ENCODE measurements at places on chromosomes 12 and 14. TPM values are rescaled to one million over a fixed set of nuclear protein-coding genes. Genes with fewer than 3 reads are reported as not detected.
A peak's percentile ranks its signal among the peaks of the same experiment; 100 is the strongest.

Gene TMEM233
- total RNA-seq, result under 0.01 TPM

Gene KRT6A
- under 0.01 TPM for total RNA-seq

Gene RIN3
- total RNA-seq, result 10.3 TPM

Gene ARHGEF40
- total RNA-seq, result 33.3 TPM

DNA sequence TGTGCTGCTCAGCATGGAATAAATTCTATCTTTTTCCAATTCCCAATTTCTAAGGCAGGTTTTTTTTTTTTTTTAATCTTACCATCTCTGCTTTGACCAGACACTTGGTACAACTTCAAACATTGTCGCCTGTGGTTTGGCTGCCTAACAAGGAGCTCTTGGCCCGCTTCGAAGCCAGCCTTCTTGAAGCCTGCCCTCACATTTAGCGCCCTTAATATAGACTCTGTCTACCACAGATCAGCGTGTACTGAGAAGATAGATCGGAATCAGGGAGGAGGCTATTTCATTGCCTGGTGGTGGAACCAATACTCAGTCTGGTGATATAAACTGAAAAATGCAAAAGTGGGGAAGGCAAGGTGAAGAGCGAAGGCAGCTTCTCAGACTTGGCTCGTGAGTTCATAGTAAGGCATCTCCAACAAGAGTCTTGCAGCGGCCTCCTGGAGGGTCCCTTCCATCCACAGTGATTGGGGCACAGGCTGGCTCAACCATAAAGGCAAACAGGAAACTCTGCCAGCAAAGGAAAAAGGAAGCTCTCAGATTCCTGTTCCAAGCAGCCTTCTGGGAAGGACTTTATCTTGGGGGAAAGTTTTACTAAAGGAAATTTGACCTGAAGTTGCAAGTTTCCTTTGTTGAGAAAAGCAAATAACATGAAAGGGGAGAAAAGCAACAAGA lies 103.2 kb upstream of the BCL2L14 start:
- no peaks in the 10 kb centered on the region for H3K36me3 ChIP-seq
- no peaks in the 10 kb centered on the region for H3K27me3 ChIP-seq
- H3K4me3 ChIP-seq, result no peak overlapping the region
- no peak for DNase-seq
- no peak overlapping the region for H3K27ac ChIP-seq

GRCh38 chr12:94266796-94267536 lies 118.6 kb downstream of the PLXNC1 start:
- H3K27ac ChIP-seq, result peak overlapping the region; percentile 49
- DNase-seq, result peak; percentile 78
- H3K27me3 ChIP-seq, result no peaks in the 10 kb centered on the region

- H3K36me3 ChIP-seq, result no peaks in the 10 kb centered on the region
- no peak for DNase-seq
- H3K4me1 ChIP-seq, result no peaks in the 10 kb centered on the region
- H3K27me3 ChIP-seq, result no peaks in the 10 kb centered on the region
Measured at GRCh38 chr12:63276537-63277365, 125.8 kb upstream of the AVPR1A start.

GRCh38 chr14:74038020-74038859 lies 19.1 kb downstream of the BBOF1 start:
- peak; percentile 77 for DNase-seq
- no peaks in the 10 kb centered on the region for H3K27me3 ChIP-seq
- no peaks in the 10 kb centered on the region for H3K4me1 ChIP-seq
- H3K4me3 ChIP-seq, result no peak overlapping the region
- no peaks in the 10 kb centered on the region for H3K36me3 ChIP-seq

GRCh38 chr12:52079576-52080402 lies at the start of gene SMIM41:
Gene SMIM41 (plus strand): TSS chr12:52079704. CDS start chr12:52079780, 76 bp downstream.
- peak; percentile 58 for DNase-seq
- peaks cover 35% of the 10 kb centered on the region for H3K4me1 ChIP-seq
- peaks cover 41% of the 10 kb centered on the region for H3K36me3 ChIP-seq
- no peak within 1 kb of the TSS for H3K27ac ChIP-seq
- no peaks in the 10 kb centered on the region for H3K27me3 ChIP-seq

- no peaks in the 10 kb centered on the region for H3K27me3 ChIP-seq
- H3K36me3 ChIP-seq, result no peaks in the 10 kb centered on the region
- peaks cover 56% of the 10 kb centered on the region for H3K4me1 ChIP-seq
Measured at GRCh38 chr14:56271970-56272369, 153.8 kb downstream of the PELI2 start.

DNA sequence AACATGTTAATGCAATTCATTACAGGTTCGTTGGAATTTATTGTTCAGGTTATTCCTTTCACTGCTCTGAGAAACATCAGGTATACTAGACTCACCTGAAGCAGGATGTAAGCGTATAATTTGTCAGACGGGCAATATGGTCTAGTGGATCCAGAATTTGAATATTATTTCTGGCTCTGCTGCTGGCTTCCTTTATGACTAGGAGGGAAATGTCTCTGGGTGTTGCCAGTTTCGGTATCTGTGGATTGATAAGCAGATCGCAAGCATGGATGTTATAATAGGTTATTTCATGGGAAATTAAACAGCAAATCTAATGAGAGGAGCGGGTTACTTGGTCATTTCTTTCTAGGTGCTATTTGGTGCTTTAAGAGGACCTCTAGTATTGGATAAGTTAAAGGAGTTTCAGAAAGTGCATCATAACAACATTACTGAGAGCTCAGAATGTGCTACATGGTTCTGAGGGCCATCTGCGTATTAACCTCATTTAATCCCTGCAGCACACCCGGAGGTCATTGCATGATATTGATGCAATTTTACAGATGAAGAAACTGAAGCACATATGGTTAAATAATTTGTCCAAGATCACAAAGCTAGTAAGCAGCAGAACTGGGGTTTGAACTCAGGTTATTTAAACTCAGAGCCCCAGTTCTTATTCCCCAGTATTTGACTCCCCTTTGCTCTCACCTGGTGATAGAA lies 47.3 kb upstream of the BCAT1 start:
- no peak overlapping the region for H3K4me3 ChIP-seq
- no peak for DNase-seq

DNA sequence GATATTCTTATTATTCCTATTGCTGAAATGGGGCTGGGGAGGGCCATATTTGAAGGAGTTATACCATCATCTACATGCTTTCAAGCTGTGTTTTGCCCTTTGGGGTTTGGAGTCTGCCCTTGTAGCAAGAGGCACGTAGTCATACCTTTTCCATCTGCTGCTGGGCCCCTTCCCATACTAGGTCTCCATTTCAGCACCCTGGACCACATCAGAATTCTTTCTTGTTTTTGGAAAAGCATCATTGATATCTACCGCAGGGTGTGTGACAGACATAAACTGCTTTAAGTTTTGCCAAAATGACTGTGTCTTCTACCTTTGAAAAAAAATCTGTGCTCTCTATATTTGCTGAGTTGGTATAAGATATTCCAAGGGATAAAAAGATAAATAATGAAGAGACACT lies 12.3 kb upstream of the DUSP6 start:
- no peaks in the 10 kb centered on the region for H3K27me3 ChIP-seq
- no peaks in the 10 kb centered on the region for H3K4me1 ChIP-seq
- no peaks in the 10 kb centered on the region for H3K36me3 ChIP-seq
- H3K27ac ChIP-seq, result no peak overlapping the region
- H3K4me3 ChIP-seq, result no peak overlapping the region
- DNase-seq, result no peak

DNA sequence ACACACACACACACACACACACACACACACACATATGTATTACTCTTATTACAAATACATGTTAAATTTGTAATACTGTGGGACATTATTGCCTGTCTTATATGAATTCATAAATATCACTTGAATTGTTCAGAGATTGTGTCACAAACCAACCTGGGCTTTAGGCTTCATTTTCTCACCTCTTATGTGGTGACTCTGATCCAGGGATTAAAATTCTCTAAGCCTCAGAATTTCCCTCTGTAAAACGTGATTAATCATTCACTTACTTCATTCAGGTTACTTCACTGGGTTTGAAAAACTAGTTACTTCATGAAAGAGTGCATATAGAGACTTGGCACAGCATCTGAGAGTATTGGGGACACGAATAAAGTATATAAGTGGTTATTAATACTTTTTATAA lies 240.3 kb upstream of the PDZRN4 start:
- DNase-seq, result no peak
- H3K36me3 ChIP-seq, result no peaks in the 10 kb centered on the region
- H3K4me3 ChIP-seq, result no peak overlapping the region
- no peak overlapping the region for H3K27ac ChIP-seq

- no peaks in the 10 kb centered on the region for H3K27me3 ChIP-seq
- peak; percentile 74 for DNase-seq
- no peaks in the 10 kb centered on the region for H3K4me1 ChIP-seq
- no peak within 1 kb of the TSS for H3K27ac ChIP-seq
- H3K36me3 ChIP-seq, result no peaks in the 10 kb centered on the region
- no peak within 1 kb of the TSS for H3K4me3 ChIP-seq
Measured at GRCh38 chr12:128267131-128267622, at the start of gene TMEM132C. Gene TMEM132C (plus strand): TSS chr12:128267170. CDS start chr12:128267403, 233 bp downstream.

GRCh38 chr12:16030744-16031143 lies 119.6 kb downstream of the DERA start:
- DNase-seq, result no peak
- H3K4me3 ChIP-seq, result no peak overlapping the region
- H3K36me3 ChIP-seq, result no peaks in the 10 kb centered on the region
- H3K27ac ChIP-seq, result no peak overlapping the region

DNA sequence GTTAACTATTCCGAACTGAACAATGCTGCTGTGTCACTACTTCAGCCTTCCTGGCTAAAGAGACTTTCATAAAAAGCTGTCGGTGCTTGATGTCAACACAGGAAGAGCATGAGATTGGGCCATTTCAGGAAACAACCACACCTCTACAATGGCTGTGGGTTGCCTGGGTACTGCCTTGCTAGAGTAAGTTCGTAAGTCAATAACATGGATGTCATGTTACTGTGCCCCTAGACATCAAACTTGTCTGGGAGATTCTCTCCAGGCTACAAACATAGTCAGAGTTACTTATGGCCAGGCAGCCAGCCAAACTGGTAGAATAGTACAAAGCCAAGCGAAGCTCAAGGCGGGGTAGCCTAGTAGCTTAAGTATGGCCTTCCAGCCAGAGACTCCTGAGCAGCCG lies 23.1 kb downstream of the MAX start:
- no peak for DNase-seq
- peaks cover 90% of the 10 kb centered on the region for H3K36me3 ChIP-seq
- no peak overlapping the region for H3K27ac ChIP-seq
- peaks cover 5% of the 10 kb centered on the region for H3K4me1 ChIP-seq
- no peaks in the 10 kb centered on the region for H3K27me3 ChIP-seq

DNA sequence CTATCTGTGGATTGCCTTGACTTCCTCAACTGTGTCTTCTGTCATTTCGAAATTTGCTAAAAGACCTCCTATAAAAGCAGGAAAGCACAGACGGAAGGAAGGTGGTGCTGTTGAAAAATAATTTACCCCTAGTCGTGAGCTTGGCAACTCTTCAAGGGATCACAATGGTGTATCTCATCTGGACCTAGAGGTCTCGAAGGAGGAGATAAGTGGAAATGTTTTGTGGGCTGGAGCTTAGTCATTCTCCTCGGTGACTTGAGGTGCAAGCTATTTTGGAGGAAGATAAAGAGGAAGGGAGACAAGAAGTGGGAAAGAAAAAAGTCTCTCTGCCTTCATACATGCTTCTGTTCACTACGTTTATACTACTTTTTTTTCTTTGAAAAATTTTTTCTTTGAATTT lies 89.9 kb downstream of the FLRT2 start:
- H3K4me3 ChIP-seq, result no peak overlapping the region
- H3K4me1 ChIP-seq, result no peaks in the 10 kb centered on the region
- no peak overlapping the region for H3K27ac ChIP-seq
- peak; percentile 14 for DNase-seq
- peaks cover 23% of the 10 kb centered on the region for H3K36me3 ChIP-seq

Measured in osteoblast (primary cell).